ENCODE measurements at places on chromosomes 1 and 21.
A peak's percentile ranks its signal among the peaks of the same experiment; 100 is the strongest.

GRCh38 chr1:193299038-193299437 lies 112.6 kb upstream of the B3GALT2 start:
- DNase-seq, result no peak

- no peak for DNase-seq
These were observed 29.7 kb downstream of the HEYL start for GRCh38 chr1:39609618-39610331.

DNA sequence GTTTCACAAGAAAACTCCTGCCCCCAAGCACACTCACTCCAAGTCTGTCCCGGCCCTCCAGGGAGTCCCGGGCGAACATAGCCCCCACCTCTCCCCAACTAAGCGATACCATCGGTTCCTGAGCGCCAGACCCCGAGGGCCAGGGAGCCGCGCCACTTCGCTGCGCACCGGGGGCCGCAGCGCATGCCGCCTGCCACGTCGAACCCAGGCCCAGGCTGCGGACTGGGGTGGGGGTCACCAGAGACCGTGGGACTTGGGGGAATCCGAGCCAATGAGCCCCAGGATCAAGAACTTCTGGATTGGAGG lies 801 bp downstream of the RSPO1 start:
- DNase-seq, result no peak

- DNase-seq, result no peak
These were observed 16.1 kb upstream of the RIMKLA start for GRCh38 chr1:42364542-42364941.

GRCh38 chr1:78291418-78291817 lies 199.4 kb upstream of the PTGFR start:
- DNase-seq, result no peak

DNA sequence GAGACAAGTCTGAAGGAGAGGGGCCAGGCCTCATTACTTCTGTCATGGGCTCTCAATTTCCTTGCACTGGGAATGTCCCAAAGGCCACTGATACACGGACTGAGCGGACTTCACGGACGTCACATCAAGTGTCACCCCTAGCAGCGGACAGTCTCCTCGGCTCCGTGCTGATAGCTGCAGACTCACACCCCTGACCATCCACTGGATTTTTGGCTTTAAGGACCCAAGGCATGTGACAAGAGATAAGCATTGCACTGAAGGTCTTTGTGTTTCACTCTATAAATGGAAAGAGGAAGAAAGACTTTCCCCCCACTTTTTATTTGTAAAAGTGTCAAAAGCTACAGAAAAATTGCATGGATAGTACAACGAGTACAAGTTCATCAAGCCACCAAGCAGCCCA lies 200.4 kb upstream of the FGGY start:
- no peak for DNase-seq

GRCh38 chr1:109787845-109788601 lies 24.3 kb upstream of the EPS8L3 start:
- DNase-seq, result no peak

GRCh38 chr1:211476200-211476849 lies 15.6 kb downstream of the RD3 start:
- DNase-seq, result peak; percentile 22

DNA sequence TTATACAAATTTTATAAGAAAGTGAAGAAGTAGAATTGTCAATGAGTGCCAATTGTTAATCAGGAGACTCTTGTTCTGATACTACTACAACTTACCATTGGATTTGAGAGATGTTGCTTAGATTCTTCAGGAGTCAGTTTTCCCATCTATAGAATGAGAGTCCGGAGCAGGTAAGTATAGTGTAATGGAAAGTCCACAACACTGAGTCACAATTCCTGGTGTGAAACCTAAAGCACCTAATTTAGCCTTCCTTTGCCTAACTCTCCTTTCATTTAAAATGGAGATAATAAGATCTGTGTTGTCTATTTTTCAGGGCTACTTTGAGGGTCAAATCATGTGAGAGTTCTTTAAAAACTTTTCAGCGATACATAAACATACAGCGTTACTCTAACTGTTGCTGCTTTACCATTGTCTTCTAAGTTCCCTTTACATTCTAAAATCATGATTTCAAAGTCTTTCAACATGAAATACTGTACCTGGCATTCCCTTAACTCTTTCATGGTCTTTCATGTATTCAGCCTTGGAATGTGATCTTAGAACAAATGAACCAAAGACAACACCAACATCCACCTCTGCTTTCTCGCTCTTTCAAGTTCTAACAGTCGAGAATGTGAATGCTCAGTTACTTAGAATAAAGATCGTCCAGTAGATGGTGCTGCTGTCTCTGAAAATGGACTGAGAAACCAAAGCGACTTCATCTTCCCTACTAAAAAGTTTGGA lies 90.9 kb downstream of the SLC30A10 start:
- DNase-seq, result peak; percentile 24

DNA sequence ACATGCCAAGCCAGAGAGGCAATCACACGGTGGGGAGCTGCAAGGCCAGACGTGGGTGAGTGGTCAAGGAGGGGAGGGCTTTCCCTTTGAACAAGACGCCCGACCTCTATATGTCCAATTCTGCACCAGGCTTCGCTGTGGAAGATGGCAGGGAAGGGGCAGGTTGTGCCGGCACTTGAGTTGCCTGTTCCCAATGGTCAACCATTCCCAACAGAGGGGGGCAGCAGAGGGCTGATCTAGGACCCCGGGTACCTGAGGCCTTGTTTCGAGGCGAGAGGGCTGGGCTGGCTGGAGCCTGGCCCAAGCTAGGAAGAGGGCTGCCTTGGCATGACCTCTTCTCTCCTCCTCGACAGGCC lies 64.9 kb downstream of the TMEM53 start:
- no peak for DNase-seq

- DNase-seq, result no peak
These were observed 37.6 kb upstream of the GNPAT start for GRCh38 chr1:231203259-231204057.

DNA sequence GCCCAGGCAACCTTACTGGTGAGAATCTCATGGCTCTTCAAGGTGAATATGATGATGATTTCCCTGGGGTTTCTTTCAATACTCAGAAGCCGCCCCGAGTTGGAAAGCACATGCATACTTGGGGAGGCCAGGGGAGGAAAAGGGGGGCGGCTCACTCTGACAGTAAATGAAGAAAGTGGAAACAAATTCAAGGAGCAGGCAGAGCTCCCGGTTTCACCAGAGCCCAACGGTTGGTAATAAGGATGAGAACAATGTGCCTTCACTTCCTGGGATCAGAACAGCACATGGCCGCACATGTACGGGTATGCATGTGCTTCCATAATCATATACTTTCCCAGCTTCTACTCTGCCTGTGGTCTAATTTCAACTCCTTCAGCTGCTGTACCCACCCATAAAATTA lies 3.8 kb upstream of the ARHGEF2 start:
- no peak for DNase-seq

- DNase-seq, result no peak
These were observed 108.4 kb downstream of the XCL2 start for GRCh38 chr1:168435439-168435838.

DNA sequence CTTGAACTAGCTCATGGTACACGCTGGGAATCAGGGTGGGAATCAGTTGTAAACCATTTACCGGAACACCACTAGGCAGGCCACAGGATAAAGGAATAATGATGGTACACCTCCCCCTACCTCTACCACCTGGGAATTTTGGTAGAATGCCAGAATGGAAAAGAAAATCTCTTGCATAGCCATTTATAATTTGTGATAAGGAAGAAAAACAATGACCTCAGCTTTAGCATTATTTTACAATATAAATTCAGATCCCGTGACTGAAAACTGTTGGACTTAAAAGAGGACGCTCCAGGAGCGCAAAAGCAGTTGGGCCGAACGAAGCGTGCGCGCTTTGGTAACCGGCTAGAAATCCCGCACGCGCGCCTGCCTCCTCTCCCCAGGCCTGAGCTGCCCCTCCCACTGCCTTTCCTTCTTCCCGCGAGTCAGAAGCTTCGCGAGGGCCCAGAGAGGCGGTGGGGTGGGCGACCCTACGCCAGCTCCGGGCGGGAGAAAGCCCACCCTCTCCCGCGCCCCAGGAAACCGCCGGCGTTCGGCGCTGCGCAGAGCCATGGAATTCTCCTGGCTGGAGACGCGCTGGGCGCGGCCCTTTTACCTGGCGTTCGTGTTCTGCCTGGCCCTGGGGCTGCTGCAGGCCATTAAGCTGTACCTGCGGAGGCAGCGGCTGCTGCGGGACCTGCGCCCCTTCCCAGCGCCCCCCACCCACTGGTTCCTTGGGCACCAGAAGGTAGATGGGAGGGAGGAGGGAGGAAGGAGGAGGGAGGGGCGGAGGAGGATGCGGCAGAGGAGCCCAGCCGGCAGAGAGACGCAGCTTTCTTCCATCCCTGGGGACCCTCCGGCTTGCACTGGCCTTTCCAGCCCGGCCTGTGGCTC lies at the start of gene CYP4X1:
Gene CYP4X1 (plus strand): TSS at position 402 of the 873 bp plus-strand sequence. CDS start 149 bp downstream, at position 551.
- no peak for DNase-seq

DNA sequence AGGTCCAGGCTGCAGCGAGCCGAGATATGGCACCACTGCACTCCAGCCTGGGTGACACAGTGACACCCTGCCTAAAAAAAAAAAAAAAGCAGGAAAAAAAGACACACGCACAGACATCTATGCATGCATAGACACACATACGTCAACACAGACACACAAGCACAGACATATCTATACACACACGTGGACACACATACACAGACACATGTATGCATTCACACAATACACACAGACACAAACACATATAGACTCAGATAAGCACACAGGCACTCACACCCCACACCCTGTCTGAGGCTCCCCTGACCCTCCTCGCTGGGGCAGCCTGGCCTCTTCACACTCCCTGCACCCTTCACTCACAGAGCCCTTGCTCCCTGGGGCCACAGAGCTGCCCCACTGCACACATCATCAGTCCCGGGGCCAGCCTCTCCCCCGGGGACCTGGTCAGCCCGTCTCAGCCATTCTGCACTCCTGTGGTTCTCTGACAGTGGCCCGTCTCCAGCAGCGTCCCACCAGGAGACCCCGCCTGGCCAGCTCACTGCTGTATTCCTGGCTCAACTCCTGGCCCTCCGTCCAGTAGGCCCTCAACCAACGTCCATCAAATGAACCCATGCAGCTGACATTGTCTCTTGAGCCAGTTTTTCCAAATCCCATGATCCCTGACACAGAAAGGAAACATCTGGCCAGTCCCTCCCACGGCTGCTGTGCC lies 4.6 kb upstream of the PRKCZ start:
- DNase-seq, result no peak

DNA sequence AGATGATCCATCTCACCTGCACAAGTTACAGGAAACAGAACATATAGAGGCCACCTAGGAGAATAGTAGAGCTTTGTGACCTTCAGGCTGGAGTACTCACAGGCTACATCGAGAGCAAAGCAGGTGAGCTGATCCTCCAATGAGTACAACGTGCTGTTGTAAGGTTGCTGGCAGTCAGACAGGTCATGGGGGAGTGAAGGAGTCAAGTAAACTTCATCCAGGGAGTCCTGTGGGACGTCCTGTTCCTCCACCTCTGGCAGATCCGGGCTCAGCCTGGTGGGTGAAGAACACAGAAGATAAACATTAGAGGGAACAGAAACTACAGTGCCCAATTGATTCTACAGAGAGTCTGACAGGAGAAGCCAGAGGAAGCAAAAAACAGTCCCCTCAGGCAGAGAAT lies 62.5 kb downstream of the PRKAB2 start:
- DNase-seq, result no peak

GRCh38 chr1:2255420-2256369 lies 27.6 kb downstream of the SKI start:
- peak; percentile 44 for DNase-seq

DNA sequence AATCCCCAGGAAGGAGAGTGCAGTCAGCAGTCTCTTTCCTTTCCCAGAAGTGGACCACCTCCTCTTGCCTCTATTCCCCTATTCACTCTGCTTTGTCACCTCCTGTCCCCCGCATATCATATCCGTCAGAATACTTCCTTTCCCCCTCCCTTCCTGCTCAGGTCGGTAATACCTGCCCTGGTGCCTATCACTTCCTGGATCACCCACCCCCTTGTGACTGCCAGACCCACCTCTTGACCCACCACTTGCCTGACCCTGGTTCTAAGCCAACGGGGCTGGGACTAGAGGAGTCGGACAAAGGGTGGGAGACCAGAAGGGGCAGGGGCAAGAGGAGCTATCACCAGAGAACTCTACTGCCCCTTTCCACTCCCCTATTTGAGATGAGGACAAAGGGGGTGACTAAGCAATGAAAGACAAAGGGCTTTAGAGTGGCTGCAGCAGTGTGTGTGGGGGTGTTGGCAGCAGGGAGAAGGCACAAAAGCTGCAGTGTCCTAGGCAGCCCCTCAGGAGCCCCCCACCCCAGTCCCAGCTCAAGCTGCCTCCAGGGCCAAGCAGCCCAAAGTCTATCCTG lies 1.7 kb upstream of the ADAMTS4 start:
- no peak for DNase-seq

GRCh38 chr21:30232011-30232410 lies 16.1 kb upstream of the CLDN8 start:
- DNase-seq, result no peak

DNA sequence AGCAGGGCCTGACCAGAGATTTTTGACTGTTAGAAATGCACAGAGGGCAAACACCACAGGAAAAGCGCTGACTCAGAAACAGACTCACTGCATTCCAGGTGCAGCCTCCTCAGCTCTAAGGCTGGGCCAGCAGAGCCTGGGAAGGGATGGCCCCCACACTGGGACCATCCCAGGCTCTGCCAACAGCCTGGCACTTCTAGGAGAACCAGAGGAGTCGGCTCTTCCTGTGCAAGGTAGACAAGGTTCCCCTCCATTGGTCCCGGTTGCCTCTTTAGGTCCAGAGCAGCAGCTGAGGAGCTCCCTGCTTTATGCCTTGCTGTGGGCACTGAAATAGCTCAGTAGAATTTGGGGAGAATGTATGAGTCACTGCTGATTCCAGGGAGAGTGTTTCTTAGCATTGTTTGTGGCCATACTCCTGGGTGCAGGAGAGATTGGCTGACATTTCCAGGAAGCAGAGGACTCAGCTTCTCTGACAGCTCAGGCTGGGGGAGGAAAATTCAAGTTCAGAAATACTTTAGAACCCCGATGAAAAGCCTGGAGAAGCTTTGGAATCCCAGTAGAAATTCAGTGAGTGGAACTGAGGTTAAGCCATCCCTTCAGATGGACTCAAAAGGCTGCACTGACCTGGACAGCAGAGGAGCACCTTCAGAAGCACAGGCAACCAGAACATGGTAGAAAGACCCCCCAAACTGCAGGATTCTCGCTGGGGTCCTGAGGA lies 19.7 kb downstream of the PRAMEF1 start:
- no peak for DNase-seq

DNA sequence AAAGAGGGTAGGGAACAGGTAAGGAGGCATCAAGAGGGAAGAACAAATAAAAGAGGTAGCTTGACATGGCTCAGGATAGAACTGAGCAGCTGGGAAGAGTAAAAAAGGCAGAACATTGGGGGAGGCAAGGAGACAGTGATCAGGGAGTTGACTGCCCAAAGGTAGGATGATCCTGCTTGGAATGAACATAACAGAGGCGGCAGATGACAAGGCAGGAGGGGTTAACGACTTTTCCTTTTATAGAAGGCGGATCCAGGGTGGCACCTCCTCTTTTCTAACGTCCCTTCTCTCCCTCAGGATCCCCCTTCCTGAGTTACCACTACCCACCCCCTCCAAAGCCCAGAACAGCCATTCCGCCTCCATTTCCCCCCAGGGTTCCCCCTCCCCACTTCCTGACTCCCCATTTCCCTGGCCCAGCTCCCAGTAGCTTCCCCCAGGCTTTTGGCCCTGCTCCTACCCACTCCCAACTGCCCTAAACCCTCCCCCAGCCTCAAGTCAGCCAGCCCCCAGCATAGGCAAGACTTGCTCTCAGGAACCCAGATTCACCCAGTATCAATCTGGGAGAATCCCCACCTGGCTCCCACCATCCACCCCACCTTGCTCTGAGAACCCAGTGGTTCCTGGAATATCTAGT lies 769 bp upstream of the ADAMTS4 start:
- DNase-seq, result no peak
